Hepatocyte (in vitro differentiated cells): ENCODE measurements at places on chromosomes 6 and 20. TPM values are rescaled to one million over a fixed set of nuclear protein-coding genes. Genes with fewer than 3 reads are reported as not detected.

Gene PDYN
- total RNA-seq = not detected in 2 replicates

Gene TSBP1
- not detected in 2 replicates for total RNA-seq

Gene STX11
- 0.27 and 1.6 TPM in 2 replicates for total RNA-seq

Gene CRISP3
- total RNA-seq = not detected in 2 replicates

- no peak overlapping the region for H3K4me3 ChIP-seq
- H3K36me3 ChIP-seq = no peaks in the 10 kb centered on the region
- no peaks in the 10 kb centered on the region for H3K4me1 ChIP-seq
Observed at GRCh38 chr6:46684771-46685170, 2.9 kb upstream of the TDRD6 start.

- H3K36me3 ChIP-seq = no peaks in the 10 kb centered on the region
- no peak overlapping the region for H3K4me3 ChIP-seq
- no peaks in the 10 kb centered on the region for H3K27me3 ChIP-seq
- DNase-seq = no peak
Observed at GRCh38 chr20:61925555-61926252, 140.0 kb downstream of the TAF4 start.

DNA sequence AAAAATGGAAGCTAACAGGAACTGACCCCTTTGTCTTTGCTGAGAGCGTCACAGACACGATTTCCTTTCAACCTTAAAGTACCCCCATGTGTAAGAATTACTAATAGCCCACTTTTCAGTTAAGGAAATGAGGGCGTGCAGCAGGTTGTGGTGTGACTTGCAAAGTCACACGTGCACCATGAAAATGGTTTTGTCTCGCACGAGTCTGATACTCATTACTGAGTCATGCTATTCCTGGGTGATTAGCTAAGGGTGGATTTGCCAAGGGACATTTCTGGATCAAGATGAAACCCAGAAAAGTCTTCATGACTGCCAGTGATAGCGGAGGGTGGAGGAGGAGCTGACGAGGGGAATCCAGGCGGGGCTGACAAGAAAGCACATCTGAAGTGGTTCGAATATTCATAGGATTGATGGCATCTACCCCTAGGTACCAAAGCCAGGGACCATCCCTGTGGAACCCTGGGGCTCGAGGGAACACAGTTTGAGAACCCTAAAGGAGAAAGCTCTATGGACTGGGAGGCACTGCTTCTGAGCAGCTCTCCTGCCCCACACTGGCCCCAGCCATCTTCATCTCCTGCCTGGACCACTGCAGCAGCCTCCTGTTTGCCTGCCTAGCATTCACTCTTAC, 12.1 kb upstream of the NFATC2 start:
- H3K36me3 ChIP-seq = no peaks in the 10 kb centered on the region
- H3K27ac ChIP-seq = no peak overlapping the region
- H3K27me3 ChIP-seq = peaks cover 7% of the 10 kb centered on the region
- H3K4me3 ChIP-seq = no peak overlapping the region
- H3K4me1 ChIP-seq = no peaks in the 10 kb centered on the region
- DNase-seq = no peak

DNA sequence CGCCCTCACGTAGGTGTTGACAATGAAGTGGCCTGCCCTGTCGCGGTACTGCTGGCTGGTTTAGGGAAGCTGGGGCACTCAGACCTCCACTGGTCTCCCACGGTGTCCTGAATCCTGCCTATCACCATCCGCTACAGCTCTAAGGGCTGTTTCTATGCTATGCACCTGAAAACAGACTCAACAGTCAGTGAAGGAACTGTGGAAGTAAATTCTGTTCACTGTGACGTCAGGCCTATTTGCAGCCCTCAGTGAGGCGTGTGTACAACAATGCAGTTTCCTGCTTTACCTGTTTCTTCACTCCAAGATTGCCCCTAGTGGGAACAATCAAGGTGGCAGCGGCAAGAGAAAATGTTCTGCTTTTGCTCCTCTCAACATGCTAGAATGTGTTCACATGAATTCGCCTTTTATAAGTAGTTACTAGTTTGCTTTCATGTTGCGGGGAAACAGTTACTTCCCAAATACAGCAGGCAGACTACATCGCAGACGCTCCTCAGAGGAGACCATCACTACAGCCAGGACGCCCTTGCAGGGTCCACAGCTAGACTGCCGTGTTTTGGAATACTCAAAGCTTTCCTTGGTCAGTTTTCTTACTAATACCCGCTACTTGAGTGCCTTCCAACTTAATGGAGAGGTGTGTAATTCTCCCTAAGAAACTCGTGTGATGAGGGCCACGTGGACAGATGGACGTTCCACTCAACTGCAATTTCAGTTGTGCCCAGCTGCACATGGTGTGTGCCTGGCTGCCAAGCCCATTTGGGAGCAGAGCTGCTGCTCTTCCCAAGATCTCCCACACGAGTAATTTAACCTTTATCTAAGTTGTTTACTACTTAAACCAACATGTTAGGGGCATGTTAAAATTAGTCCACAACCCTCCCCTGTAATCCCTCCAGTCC, 25.4 kb downstream of the DIDO1 start:
- H3K36me3 ChIP-seq = peaks cover 7% of the 10 kb centered on the region
- H3K4me1 ChIP-seq = peaks cover 19% of the 10 kb centered on the region
- peak overlapping the region; percentile 82 for H3K27ac ChIP-seq
- peak; percentile 81 for DNase-seq
- no peaks in the 10 kb centered on the region for H3K27me3 ChIP-seq
- H3K4me3 ChIP-seq = no peak overlapping the region

- H3K27me3 ChIP-seq = no peaks in the 10 kb centered on the region
- H3K27ac ChIP-seq = no peak overlapping the region
- no peaks in the 10 kb centered on the region for H3K36me3 ChIP-seq
- H3K4me3 ChIP-seq = no peak overlapping the region
- no peak for DNase-seq
Observed at GRCh38 chr20:53071833-53072232, 99.7 kb downstream of the TSHZ2 start.

DNA sequence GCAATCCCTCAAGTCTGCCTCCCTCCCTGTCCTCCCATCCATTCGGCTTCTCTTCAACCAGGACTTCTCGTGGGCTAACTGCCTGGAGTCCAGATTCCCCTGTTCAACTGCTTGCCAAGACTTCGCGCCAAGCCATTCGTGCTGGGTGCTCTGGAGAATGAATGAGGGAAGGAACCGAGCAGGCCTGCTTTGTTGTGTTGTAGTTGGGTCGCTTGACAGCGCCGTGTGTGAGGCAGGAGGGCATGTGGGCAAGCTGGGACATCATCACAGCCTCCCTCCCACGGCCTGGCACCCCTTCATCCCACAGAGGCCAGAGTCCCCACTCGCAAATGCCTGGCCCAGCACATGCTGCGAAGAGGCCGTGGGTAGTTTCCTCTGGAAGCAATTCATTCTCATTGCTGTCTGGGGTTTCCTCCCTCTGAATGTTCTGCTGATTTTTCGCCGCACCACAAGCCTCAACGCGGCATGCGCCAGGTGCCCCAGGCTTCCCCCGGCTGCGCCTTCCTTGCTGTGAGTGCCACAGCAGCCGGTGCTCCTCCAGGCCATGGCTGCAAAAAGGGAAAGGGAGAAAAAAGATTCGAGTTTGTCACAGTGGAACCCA, 336.0 kb downstream of the QKI start:
- H3K27me3 ChIP-seq = no peaks in the 10 kb centered on the region
- H3K27ac ChIP-seq = no peak overlapping the region
- DNase-seq = no peak
- no peak overlapping the region for H3K4me3 ChIP-seq

DNA sequence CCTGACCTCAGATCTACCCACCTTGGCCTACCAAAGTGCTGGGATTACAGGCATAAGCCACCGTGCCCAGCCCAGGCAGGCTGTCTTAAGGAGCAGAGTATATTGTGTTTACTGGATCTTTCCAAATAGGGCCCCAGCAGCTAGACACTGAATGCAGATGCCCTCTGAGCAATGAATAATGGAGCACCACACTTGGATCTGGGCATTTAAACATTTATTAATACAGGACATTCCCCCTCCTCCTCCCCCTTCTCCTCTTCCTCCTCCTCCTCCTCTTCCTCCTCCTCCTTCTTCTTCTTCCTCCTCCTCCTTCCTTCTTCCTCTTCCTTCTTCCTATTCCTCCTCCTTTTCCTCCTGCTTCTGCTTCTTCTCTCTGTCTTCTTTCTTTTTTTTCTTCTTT, 34.2 kb downstream of the CD83 start:
- DNase-seq = no peak
- no peak overlapping the region for H3K4me3 ChIP-seq
- no peaks in the 10 kb centered on the region for H3K4me1 ChIP-seq
- no peak overlapping the region for H3K27ac ChIP-seq
- no peaks in the 10 kb centered on the region for H3K36me3 ChIP-seq

- H3K27ac ChIP-seq = no peak overlapping the region
- peaks cover 7% of the 10 kb centered on the region for H3K4me1 ChIP-seq
- no peaks in the 10 kb centered on the region for H3K36me3 ChIP-seq
Observed at GRCh38 chr20:49501917-49502316, 19.4 kb upstream of the KCNB1 start.

GRCh38 chr6:52663120-52663935, 7.6 kb upstream of the TMEM14A start:
- H3K4me3 ChIP-seq = peak overlapping the region; percentile 80
- peak overlapping the region; percentile 36 for H3K27ac ChIP-seq
- no peaks in the 10 kb centered on the region for H3K27me3 ChIP-seq
- peaks cover 4% of the 10 kb centered on the region for H3K4me1 ChIP-seq

- no peak overlapping the region for H3K4me3 ChIP-seq
- peaks cover 8% of the 10 kb centered on the region for H3K4me1 ChIP-seq
- no peaks in the 10 kb centered on the region for H3K27me3 ChIP-seq
- DNase-seq = no peak
- H3K27ac ChIP-seq = no peak overlapping the region
- H3K36me3 ChIP-seq = no peaks in the 10 kb centered on the region
Observed at GRCh38 chr20:50813101-50813643, 18.3 kb downstream of the BCAS4 start.

- H3K27ac ChIP-seq = no peak overlapping the region
- H3K27me3 ChIP-seq = no peaks in the 10 kb centered on the region
- DNase-seq = no peak
- no peak overlapping the region for H3K4me3 ChIP-seq
Observed at GRCh38 chr6:43956478-43956877, 170.8 kb downstream of the MRPL14 start.

GRCh38 chr20:38301309-38301708, 2.6 kb upstream of the BPI start:
- no peak overlapping the region for H3K4me3 ChIP-seq
- H3K27me3 ChIP-seq = peaks cover 8% of the 10 kb centered on the region
- DNase-seq = no peak
- H3K4me1 ChIP-seq = peaks cover 4% of the 10 kb centered on the region
- no peaks in the 10 kb centered on the region for H3K36me3 ChIP-seq
